ENCODE measurements at places on chromosomes 6 and 20.

- no peak for DNase-seq
These were observed 206.6 kb upstream of the PREP start for GRCh38 chr6:105609375-105609991.

DNA sequence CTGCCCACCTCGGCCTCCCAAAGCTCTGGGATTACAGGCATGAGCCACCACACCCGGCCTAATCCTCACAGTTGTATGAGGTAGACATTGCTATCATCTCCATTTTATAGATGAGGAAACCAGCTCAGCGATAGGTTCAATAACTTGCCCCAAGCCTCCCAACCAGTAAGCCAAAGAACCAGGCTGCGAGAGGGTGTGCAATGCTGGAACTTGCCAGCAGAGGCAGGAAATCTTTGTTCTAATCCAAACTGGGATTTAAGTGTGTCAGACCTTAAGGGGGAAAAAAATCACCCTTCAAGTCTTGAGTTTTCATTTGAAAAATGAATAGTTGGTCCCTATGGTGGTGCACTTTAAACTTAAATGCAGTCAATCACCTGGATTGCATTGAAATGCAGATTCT lies 20.1 kb upstream of the RNGTT start:
- no peak for DNase-seq

DNA sequence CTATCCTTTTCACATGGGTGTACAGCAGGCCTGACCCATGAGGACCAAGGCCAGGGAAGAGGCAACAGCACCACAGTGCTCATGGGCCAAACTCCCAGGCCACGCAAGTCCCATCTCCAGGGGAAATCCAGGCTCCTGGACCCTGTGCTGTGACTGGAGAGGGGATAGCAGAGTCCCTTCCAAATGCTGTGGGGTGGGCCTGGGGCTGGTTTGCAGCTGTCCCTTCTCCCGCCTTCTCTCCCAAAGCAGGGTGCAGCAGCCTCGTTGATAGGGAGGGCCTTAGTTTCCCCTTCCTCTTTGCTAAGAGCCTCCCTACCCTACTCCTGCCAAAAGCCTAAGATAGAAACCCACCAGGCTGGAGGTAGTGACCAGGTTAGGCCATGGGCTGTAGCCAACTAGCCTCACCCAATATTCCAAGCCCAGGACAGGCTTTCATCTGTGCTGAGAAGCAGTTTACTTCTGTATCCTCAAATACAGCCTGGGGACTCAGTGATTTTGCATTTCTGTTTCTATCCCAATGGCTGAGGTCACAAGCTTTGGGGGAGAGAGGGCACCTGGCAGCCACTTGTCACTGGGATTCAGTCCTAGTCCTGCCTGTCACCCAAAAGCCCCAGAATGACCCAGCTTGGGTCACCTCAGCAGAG lies 1.4 kb downstream of the CTSZ start:
- no peak for DNase-seq

- no peak for DNase-seq
These were observed 117.6 kb upstream of the CCN2 start for GRCh38 chr6:132068766-132069165.

DNA sequence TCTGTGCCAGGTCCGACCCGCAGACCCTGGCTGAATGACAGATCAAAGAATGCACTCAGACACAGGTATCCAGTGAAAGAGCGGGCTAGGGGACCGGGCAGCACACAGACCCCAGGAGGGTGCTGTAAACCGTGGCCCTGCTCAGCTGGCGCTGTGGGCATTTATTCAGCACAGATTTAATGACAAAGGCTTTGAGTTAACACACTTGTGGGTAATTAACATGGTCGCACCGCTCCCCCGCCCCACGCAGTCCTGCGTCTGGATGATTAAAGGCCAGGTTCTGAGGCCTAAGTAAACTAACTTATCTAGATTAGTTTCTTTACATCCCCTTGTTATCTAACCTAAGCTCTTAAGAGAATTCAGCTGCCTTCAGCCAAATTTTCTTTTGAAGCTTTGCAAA lies 3.5 kb downstream of the MAK start:
- DNase-seq: no peak

GRCh38 chr6:16337295-16337975 lies 99.0 kb downstream of the GMPR start:
- DNase-seq: no peak

DNA sequence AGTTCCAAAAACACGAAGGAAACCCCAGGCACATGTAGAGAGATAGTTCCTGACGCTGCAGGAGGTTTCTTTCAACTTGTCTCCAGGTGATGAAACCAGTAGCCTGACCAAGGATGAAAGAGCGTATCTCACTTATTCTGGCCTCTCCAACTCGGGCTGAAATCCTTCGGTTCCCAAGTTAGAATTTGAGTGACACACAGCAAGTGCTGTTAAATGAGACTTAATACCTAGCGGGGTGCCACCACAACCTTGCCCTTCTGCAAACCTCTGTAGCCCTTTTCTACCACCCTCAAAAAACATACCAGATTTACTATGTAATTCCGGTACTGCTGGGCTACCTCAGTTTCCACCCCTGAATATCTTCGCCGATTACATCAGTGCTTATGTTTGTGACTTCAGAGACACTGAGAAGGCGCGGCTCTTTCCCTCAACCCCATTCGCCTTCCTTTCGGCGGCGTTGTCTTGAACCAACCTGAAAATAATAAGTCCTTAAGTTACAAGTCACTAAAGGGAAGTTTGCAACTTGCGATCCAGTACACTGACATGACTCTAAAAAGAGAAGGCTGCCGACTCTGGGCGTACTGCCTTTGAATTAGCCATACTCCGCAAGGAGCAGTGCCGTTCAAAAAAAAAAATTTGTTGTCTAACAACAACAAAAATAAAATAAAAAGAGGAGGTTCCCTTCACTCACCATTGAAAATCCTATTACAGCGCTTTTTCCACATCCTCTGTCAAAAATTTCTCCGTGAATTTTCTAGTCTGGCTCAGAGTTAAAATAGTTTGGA lies 194.9 kb upstream of the ZNF184 start:
- DNase-seq: no peak

- DNase-seq: no peak
These were observed 11.4 kb downstream of the SLC2A4RG start for GRCh38 chr20:63750807-63751470.

DNA sequence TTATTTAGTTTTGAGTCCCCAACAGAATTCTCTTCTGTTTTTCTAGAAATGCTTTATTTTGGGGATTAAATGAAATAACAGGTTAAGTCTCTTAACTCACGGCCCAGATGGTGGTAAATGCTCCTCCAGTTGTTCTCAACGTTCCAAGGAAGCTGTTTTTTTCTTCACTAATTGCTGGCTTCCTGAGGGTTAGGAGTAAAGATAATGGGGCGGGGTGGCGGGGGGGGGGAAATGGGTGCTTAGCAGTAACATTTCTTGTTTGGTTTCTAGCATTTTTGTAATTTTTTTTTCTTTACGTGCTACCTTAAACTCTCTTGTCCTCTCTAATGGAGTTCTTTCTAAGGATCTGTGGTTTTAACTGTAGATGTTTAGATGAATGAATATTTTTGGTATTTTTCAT lies 2.2 kb downstream of the SRSF3 start:
- no peak for DNase-seq

- no peak for DNase-seq
These were observed 6.6 kb upstream of the SPO11 start for GRCh38 chr20:57323034-57323433.

- DNase-seq: no peak
These were observed 24.6 kb downstream of the MANBAL start for GRCh38 chr20:37314099-37314498.

- no peak for DNase-seq
These were observed 5.7 kb upstream of the PXDC1 start for GRCh38 chr6:3757241-3757641.

- no peak for DNase-seq
These were observed 400.4 kb upstream of the PTCHD4 start for GRCh38 chr6:48511378-48511777.

- DNase-seq: no peak
These were observed 438.3 kb downstream of the UTRN start for GRCh38 chr6:144723431-144723830.

DNA sequence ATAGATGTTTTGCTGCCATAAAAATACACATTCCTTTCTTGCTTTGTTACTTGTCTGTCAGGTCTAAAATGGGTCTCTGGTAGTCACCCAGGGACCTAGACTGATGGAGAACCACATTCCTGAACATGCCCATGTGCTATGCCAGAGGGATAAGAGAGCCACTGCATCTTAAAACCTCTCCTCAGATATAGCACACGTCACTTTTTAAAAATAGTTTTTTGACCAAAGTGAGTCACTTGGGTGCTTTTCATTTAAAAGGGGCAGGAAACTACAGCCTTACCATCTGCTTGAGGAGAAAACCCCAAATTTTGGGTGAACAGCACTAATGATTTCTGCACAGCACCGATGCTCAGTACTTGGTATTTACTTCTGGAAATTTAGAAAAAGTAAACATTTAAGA lies 197.8 kb downstream of the OGFRL1 start:
- no peak for DNase-seq

GRCh38 chr6:2990248-2990931 lies 9.3 kb upstream of the NQO2 start:
- no peak for DNase-seq

DNA sequence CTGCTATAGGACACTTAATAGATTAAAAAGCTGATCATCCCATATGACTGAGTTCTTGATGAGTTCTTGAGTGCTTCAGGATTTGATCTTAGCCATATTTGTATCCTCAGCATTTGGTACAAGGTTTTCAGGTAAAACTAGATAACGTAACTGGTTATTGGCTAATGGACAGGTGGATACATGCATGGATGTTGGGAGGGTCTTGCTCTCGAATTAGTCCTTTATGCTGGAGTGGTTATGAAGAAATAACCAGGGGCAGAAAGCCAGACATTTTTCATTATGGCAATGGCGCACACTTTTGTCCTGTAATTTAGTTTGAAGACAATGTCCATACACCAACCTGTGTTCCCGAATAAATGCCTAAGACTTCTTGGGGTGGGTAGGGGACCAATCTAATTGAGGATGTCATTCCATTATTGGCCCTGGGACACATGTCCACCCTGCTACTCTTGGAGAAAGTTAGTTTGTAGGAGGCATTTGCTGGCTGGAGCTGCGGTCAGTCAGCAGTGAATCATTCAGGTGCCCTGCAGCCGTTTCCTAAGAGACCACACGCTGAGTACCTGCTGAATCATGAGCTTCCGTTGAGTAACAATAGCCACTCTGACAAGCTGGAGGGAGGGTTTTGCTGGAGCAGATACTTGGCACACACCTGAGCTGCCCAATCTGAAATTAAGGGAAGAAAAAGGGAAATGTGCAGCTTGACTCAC lies 194.4 kb downstream of the FOXA2 start:
- no peak for DNase-seq

DNA sequence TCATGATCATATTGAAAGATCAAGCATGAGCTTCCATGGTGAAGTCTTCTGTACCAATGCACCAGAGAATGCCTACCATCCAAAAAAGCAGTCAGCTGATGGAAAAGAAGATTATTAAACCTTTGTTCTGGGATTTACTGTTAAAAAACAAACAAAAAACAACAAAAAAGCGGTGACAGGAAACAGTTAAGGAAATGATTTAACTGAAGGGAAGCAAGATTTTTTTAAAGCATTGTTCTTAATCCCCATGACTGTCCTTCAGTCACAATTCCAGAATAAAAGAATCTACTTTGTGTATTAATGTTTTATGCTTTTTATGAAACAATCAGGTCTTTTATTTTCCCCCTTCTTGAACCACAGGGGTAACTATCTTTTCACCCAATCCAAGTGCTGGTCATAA lies 23.9 kb downstream of the FAM162B start:
- no peak for DNase-seq

GRCh38 chr20:59207742-59208357 lies 44.2 kb downstream of the ZNF831 start:
- DNase-seq: no peak

DNA sequence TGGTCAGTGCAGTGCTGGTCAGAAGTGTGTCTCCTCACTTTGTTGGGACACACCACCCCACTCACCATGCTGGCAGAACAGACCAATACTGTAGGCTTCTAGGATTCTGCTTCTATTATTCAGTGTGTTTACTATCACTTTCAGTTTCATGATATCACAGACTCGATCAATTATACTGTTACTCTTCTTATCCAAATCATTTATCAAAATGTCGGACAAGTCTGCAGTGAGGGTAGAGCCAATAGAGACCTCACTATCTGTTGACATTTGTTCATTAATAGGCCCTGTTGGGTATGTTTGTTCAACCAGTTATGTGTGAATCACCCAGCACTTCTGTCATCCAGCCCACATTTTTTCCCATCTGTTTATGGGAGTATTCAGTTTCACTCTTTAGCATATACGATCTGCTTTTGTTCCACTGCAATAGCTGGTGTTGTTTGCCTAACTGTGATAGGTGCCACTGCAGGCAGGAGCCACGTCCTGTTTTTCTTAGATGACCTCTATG lies 140.1 kb downstream of the NRN1 start:
- no peak for DNase-seq

DNA sequence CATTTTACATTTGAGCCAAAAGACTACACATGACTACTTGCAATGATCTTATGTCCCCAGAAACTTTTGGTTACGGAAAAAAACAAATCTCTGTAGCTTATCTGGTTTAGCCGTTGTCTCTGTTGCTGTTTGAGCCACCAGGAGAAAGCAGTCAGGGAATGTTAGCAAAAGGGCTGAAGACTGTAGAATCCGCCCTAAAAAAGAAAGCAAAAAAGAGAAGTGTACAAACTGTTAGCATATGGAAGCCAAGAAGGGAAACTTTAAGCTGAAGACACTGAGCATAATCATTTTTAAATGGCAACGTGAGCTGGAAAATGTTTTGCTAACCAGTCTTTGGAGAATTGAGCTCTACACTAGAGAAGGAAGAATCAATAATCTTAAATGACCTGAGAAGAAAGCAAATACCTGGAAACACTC lies 69.9 kb upstream of the MYLIP start:
- no peak for DNase-seq

DNA sequence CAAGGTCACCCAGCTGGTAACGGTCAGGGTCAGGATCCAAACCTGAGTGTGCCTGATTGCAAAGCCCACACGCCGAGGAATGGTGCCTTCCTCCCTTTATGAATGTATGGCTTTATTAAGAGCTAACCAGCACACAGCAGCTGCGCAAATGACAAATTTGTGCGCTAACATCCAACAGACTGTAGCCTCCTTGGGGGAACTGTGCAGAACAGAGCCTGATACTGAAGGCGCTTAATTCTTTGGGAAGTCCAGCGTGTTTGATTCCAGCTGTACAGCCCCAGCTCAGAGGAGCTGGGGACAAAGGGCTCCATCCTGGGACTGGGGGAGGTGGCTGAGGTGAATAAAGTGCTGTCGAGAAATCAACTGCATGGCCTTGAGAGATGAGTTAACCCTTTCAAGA lies 75.7 kb upstream of the JARID2 start:
- DNase-seq: no peak

DNA sequence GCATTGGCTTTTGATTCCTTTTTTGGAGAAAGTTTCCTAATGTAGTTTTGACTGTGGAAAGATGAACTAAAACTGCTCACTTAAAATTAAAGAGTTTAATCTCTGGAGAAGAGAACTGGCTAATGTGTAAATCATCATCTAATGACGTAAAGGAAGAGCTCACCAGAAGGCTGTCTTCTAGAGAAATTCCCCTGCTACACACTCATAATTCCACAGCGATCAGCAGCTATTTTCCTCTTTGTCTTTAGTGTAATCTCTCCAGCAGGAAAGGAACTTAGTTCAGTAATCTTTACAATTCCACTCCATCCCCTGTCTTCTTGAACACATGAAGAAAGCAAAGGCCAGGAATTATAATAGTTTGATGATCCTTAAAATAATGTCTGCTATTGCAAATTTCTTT lies 15.8 kb downstream of the SPTLC3 start:
- no peak for DNase-seq

GRCh38 chr20:17665756-17666155 lies 16.3 kb downstream of the RRBP1 start:
- DNase-seq: no peak
